ENCODE measurements at places on chromosomes 7 and 10.

GRCh38 chr10:22268503-22268902 lies 47.7 kb upstream of the COMMD3 start:
- no peak for DNase-seq

- peak; percentile 75 for DNase-seq
These were observed 186.8 kb downstream of the USP6NL start for GRCh38 chr10:11424456-11425295.

GRCh38 chr10:48612236-48612943 lies 7.5 kb upstream of the ARHGAP22 start:
- peak; percentile 72 for DNase-seq

GRCh38 chr7:155361346-155361680 lies 63.6 kb downstream of the INSIG1 start:
- no peak for DNase-seq

GRCh38 chr10:48418189-48418788 lies 111.8 kb downstream of the MAPK8 start:
- DNase-seq: no peak

DNA sequence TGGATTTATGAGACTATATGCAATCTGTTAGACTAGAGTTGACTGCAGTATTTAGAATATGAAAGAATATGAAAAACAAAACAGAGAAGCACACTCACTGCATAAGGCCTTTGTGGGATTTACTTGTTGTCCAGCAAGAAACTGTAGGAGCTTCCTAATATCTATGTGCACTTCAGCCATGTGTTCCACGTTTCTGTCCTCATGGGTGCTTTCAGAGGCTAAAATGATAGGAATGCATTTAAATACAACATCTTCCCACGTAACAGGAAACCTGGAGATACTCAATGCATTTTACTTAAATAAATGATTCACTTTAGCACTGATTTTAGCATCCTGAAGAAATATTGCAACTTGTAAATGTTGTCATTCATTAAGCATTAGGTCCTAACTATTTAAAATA lies 11.7 kb downstream of the HUS1 start:
- DNase-seq: no peak

DNA sequence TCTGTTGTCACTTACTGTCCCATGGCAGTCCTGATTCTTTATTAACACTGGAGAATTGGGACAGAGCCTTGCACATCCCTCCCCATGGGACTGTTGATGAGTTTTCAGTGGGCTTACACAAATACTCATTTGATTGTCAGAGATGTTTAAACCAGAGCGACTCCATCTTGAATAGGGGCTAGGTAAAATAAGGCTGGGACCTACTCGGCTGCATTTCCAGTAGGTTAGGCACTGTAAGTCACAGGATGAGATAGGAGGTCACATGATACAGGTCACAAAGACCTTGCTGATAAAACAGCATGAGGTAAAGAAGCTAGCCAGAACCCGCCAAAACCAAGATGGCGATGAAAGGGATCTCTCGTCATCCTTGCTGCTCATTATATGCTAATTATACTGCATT lies 47.6 kb upstream of the JCAD start:
- DNase-seq: no peak

DNA sequence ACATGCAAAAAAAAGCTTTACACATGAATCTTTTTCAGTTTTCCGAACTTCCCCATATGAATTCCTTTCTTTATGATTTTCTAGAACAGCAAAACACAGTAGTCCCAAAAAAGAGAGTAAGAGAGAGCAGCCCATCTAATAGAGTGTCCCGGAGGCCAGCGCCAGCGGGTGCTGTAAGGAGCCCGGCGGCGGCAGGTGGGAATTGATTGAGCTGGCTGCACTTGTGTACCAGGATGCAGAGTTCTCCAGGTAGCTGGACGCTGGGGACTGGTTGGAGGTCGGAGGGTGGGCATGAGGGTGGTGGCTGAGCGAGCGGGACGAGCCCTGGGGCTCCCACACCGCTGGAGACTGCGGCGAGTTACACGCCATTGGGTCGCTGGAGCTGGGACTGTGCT lies 4.0 kb downstream of the DLX5 start:
- no peak for DNase-seq

- DNase-seq: no peak
These were observed 69.5 kb downstream of the CACNA2D1 start for GRCh38 chr7:82373926-82374635.

- peak; percentile 31 for DNase-seq
These were observed 31.9 kb downstream of the PIP4K2A start for GRCh38 chr10:22682237-22683139.

- DNase-seq: no peak
These were observed 32.6 kb upstream of the CNNM1 start for GRCh38 chr10:99296605-99297004.

GRCh38 chr7:133742709-133743538 lies 384.2 kb upstream of the LRGUK start:
- no peak for DNase-seq

DNA sequence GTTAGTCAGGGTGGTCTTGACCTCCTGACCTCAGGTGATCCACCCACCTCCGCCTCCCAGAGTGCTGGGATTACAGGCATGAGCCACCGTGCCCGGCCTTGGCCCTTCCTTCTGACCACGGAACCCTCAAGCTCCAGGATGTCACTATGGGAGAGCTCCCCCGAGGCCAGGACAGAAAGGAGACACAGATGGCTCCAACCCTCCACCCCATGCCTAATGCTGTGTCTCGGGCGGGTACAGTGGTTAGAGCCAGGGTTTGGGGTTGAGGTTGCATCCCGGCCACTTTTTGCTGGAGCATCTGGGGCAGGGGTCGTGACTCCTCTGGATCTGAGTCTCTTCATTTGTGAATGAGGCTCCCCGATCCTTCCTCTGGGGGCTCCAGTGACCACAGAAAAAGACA lies 8.1 kb downstream of the MYL10 start:
- no peak for DNase-seq

DNA sequence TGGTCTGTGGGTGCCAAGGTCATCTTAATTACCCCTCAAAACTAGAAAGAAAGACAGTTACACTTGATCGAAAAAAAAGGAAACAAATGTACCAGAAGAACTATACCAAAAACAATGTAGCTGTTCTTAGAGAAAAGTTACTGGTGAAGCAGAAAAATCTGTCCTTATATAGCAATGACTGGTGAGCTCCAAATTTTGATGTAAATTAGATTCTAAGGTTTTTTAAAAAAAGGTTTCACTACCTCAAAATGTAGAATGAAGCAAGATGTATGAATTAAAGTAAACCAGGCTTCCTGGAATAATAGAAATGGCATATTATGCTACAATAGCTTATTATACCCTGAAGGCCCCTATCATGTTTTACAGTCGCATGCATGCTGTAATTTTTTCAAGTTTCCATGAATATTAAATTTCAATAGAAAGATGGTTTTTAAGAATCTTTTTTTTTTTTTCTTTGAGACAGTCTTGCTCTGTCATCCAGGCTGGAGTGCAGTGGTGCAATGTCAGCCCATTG lies 28.4 kb upstream of the FKBP9 start:
- no peak for DNase-seq

DNA sequence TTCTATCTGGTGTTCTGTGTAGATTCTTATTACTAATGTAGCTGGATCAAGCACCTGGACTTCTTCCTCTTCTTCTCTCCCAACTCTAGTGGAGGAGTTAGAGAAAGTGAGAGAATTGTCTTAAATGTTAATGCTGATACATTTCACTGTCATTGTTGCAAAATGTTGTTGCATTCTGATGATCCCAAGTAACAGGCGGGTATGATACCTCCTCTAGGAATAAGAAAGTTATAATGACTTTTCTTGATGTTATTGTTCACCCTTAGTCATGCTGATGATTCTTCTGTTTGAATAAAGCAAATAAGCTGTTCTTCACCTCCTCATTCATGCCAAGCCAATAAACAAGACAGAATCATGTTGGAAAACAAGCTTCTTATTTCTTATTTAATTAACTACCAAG lies 9.1 kb downstream of the CHRM2 start:
- DNase-seq: no peak
